ENCODE measurements at places on chromosomes 1 and 21.

GRCh38 chr1:101276818-101277217 is 40.0 kb downstream of the S1PR1 start:
- DNase-seq = no peak

DNA sequence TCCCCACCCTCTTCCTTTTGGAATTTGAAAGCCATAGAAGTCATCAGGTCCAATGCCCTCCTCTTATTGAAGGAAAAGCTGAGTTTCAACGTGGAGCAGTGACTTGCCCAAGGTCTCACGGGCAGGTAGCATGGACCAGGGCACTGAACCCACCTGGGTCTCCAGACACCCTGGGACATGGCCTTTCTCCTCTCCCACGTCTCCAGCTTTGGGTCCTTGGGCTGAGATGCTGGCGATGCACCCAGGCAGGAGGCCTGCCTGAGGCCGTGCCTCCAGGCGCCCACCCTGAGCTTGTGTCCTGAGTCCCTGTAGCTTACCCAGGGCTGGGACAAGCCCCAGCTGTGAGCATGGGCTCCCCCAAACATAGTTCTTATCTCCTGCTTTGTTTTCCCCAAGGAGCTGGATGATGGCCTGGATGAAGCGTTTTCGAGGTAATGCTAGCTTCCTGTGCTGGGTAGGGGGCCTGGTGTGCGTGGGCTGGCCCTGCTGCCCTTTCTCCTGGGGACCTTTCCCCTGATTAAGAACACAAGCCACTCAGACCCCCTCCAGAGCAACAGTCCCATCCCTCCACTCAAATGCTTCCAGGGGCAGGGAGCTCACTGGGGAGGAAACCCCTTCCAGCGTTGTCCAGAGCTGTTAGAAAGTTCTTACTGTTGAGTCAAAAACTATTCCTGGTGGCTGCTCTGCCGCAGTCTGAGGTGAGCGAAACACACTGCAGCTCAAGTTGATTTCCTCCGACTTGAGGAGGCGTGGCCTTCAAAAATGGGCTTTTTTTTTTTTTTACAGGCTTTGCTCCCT is 21.6 kb downstream of the LDLRAP1 start:
- DNase-seq = peak; percentile 38

DNA sequence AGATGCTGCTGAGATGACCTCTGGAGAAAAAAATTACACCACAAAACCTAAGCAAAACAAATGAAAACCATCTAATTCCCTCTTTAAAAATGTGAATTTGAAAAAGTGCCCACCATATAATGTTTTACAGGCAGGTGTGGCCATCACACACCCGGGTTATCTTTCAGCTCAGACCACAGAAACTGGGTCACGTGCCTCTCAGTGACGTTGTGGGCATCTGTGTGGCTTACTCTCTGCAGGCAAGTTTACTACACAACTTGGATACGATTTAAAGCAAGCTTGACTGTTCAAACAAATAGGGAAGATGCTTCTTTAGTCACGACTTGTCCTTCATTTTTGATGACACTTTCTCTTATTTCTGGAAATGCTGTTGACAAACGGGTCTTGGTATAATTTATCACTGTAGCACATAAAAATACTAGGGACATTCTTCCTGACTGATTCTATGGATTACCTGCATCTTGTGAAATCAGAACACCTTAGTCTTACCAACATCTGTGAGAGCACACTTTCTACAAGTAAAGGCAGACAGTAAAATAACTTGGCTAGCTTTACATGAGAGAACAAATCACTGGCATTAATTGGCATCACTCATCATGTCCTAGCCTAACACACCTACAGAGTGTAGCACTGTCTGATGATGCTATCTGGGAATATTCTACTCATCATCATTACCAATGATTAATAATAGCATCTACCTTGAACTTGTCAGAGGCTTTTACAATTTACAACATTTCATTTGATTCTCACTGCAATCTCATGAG is 89.3 kb upstream of the EDEM3 start:
- DNase-seq = peak; percentile 54

- no peak for DNase-seq
These were observed 14.6 kb upstream of the PPP2R5A start for GRCh38 chr1:212270564-212270963.

DNA sequence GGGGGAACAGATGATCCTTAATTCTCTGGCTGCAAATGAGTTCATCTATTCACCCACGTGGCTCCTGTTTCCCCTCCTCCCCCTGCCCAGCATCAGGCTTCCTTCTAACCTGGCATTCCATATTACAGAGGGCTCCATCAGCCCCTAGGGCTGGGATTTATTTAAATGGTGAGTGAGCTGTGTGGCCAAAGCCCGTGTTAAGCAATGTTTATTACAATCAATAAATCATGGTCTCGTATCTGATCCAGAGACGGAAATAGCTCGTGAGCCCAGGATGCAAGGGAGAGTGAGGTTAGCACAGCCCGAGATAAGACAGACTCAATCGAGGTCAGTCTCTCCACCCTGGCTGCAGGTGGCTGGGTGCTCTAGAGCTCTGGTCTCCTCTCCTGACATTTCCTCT is 43.1 kb upstream of the IGSF21 start:
- DNase-seq = no peak

DNA sequence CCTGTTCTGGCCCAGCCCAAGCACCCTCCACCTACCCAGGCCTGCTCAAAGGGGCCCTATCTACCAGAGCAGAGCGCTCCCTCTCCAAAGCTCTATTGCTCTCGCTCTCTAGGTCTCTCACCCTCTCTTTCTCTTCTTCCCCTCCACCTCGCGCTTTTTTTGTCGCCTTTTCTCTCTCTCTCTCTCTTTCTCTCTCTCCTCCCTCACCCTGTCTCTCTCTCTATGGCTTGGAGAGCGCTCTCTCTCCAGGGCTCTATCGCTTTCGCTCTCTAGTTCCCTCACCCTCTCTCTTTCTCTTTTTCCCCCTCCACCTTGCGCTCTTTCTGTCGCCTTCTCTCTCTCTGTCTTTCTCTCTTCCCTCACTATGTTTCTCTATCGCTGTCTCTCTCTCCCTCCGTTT is 3.4 kb upstream of the ZNF678 start:
- no peak for DNase-seq

DNA sequence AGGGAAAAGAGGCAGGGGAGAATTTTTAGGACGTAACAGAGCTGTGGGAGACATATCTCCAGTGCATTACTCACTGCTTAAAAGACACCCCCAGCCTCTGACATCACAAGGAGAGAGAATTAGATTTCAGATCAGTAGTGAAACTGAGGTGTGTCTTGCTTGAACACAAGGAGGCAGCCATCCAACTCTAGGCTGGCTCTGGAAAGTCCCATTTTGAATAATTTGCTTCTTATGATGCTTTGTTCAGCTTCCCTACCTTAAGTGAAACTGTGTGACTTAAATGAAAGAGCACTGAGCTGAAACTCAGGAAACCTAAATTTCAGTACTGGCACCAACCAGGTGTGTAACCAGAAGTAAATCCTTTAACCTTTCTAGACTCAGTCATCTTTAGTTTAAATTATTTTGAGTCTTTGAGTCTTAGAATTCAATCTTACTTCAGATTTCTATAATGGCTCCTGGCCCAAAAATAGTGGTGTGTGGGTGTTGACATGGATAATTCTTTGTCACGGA is 251.6 kb upstream of the SGIP1 start:
- DNase-seq = peak; percentile 56

GRCh38 chr1:238129677-238130076 is 239.0 kb upstream of the ZP4 start:
- DNase-seq = no peak

- no peak for DNase-seq
These were observed 275.1 kb downstream of the NPHP4 start for GRCh38 chr1:5717031-5717682.

- DNase-seq = no peak
These were observed 5.0 kb upstream of the EDEM3 start for GRCh38 chr1:184759651-184760050.

GRCh38 chr1:28241638-28242241 is 5.8 kb downstream of the ATP5IF1 start:
- no peak for DNase-seq

DNA sequence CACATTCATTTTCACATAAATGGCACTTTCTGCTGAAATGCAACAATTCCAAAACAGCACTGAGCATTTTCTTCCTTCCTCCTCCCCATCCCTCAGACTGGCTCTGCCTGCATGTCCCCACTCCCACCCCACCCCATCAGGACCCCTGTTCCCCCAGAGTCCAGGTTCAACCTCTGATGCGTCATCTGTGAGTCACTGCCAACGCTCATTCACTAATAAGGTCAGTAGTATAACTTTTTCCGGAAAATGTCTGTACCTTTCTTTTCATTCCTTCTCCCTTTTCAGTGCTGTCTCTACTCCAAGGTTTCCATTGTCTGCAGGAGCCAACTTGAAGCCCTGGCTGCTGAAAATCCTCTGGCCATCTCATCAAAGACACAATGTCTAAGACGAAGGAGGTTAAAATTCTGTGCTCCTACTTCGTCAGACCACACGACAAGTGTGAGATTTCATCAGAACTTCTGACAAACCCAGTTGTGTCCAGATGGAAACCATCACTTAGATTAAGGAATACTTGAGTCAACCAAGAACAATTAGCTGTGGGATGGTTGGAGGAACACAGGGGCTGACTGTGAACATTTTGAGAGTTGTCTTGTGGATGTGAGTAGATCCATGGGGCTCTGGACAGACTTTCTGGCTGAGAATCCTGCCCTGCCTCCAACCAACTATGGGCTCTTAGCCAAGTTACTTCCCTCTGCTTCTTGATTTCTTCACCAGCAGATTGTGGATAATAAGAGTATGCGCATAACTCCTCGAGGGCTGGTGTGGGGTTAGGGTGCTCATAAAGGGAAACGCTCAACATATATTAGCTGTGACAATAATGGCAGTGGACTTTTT is 35.6 kb upstream of the UTS2 start:
- DNase-seq = no peak

GRCh38 chr1:905071-905749 is 18.5 kb upstream of the SAMD11 start:
- peak; percentile 36 for DNase-seq

- DNase-seq = no peak
These were observed 1.9 kb downstream of the CADM3 start for GRCh38 chr1:159173320-159173719.

GRCh38 chr1:156060937-156061636 is at the start of gene RAB25:
Gene RAB25 (plus strand): TSS chr1:156061160. CDS start chr1:156061401, 241 bp downstream.
- DNase-seq = no peak

DNA sequence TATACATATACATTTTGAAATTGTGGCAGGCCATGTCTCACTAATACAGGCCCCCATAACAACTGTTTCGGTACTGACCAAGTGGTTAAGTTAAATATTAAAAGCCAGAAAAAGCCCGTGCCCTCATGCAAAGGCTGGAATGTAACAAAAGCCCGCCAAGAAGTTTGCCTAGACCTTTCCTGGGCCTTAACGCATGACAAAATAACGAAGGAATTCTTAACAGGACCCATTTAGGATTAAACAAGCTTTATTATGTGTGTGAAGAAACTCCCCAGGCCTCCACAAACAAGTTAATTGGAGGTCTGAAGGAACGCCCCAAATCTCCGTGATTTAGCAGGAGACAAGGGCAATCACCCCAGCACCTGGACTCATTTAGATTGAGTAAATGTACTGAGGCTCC is 42.4 kb downstream of the TNFSF4 start:
- no peak for DNase-seq

DNA sequence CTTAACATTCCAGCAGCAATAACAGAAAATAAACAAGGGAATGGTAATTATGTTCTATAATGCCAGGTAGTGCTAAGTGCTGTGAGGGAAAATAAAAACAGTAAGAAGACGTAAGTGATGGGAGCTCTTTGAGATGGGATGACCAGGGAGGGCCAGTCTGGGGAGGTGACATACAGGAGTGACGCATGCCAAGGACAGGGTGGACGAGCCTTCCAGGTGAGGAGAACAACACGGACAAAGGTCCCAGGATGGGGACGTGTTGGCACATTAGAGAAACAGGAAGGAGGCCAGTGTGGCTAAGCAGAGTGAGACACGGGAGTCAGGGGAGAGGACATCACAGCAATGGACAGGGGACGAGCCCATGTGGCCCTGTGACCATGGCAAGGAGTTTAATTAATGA is 11.7 kb upstream of the LRRC52 start:
- no peak for DNase-seq

- DNase-seq = no peak
These were observed 276.4 kb downstream of the SPATA17 start for GRCh38 chr1:217907504-217907903.

GRCh38 chr1:62746086-62746808 is 37.7 kb upstream of the ATG4C start:
- DNase-seq = no peak

Measured in activated CD8-positive, alpha-beta memory T cell treated with anti-CD3 and anti-CD28 coated beads, Interleukin-2, amount 50 U/mL, for 4 hours (primary cell).